HCT116 (cell line): ENCODE measurements at places on chromosomes 4 and X. TPM values are rescaled to one million over a fixed set of nuclear protein-coding genes. Genes with fewer than 3 reads are reported as not detected.

The SPATA18 gene
- 0.47 TPM for total RNA-seq

The ATP7A gene
- total RNA-seq: 6.3 TPM

The SSX2 gene
- not detected for total RNA-seq

The LINC00632 gene
- 0.15 TPM for total RNA-seq

- no peak overlapping the region for H3K4me3 ChIP-seq
- no peaks in the 10 kb centered on the region for H3K36me3 ChIP-seq
These were observed 32.7 kb downstream of the ELF2 start for GRCh38 chr4:139144161-139144859.

DNA sequence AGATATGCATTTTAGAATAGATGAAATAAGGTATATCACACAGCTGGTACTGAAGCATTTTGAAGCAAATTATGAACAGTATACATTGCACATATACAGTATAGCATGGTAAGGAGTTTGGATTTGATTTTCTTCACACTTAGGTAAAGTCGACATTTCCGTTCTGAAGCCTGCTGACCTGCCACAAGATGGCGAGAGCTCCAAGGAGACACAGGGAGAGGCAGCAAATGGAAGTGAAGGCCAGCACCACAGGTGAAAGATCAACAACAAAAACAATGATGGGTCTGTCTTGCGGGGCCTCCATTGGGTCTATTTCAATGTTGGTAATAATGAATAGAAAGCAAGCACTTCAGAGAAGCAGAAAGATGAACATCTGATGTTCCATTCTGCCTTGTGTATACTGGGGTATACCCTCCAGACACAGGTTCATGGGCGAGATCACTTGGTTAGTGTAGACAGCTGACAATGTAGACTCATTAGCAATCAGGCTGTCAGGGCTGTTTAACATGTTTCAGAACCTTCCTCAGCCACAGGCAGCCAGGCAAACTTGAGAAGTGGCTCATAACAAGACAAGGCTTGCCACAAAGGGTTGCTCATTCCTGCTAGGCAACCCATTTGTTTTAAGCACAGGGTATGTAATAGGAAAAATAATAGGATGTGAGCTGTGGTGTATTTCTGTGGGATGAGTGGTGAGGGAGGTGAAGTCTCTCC lies 21.4 kb upstream of the NOX1 start:
- no peaks in the 10 kb centered on the region for H3K4me1 ChIP-seq
- no peak overlapping the region for H3K27ac ChIP-seq
- no peaks in the 10 kb centered on the region for H3K27me3 ChIP-seq
- no peaks in the 10 kb centered on the region for H3K36me3 ChIP-seq
- DNase-seq: peak; percentile 26

DNA sequence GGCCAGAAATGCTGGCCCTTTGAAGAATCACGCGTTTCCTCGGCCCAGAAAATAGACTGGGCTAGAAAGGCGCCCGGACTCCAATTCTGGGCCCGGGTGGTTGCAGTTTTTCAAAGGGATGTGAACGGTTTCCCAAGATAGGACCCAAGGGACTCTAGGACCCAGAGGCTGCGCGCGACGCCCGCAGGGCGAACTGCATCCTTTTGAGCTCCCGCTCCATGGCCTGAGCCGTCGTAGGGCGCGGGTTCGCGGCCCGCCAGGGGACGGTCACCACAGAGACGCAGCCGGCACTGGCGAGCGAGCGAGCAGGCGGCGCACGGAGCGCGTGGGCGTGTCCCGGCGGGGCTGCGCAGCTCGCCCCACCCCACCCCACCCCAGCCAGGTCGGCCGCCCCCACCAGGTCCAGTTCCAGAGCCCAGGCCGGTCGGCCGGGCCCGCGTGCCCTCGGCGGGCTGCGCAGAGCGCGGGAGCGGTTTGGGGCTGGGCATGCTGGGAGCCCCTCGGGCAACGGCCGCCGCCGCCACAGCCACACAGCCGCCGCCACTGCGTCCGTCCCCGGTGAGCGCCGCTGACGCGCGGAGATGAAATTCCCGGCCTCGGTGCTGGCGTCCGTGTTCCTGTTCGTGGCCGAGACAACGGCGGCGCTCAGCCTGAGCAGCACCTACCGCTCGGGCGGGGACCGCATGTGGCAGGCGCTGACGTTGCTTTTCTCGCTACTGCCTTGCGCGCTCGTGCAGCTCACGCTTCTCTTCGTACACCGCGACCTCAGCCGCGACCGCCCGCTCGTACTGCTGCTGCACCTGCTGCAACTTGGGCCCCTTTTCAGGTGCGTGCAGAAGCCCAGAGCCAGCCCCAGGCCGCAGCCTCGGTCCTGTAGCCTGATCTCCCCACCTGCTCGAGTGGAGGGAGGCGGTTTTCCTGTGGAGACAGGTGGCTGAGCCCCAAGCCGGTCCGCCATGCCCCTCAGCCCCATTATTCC lies at the start of gene XK:
TSS of gene XK (plus strand) at position 411 of the 979 bp plus-strand sequence. CDS start at position 582, 171 bp downstream.
- H3K4me3 ChIP-seq: peak within 1 kb of the TSS; percentile 50
- H3K27me3 ChIP-seq: no peaks in the 10 kb centered on the region
- H3K4me1 ChIP-seq: peaks cover 24% of the 10 kb centered on the region
- DNase-seq: peak; percentile 71

GRCh38 chr4:154003378-154003777 lies 214.5 kb upstream of the SFRP2 start:
- no peaks in the 10 kb centered on the region for H3K36me3 ChIP-seq
- no peaks in the 10 kb centered on the region for H3K27me3 ChIP-seq
- no peaks in the 10 kb centered on the region for H3K4me1 ChIP-seq
- H3K4me3 ChIP-seq: no peak overlapping the region

DNA sequence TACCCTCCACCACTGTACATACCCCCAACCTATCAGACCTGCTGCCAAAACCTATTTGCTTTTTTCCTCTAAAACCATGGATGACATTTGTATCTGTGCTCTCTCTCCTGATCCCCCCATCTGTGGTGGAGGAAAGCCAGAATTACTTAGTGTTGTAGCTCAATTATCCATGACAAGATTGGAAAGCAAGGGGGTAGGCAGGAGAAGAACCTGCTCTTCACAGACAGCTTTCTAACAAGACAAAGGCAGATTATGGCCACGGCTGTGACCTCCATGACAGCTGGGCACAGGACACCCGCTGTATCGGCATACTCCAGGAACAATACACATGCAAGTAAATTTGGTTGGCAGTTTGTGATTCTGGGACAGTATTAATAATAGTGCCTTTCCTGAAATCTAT lies 186.7 kb downstream of the ENOX2 start:
- DNase-seq: no peak
- H3K4me3 ChIP-seq: no peak overlapping the region
- H3K27ac ChIP-seq: no peak overlapping the region
- no peaks in the 10 kb centered on the region for H3K4me1 ChIP-seq

DNA sequence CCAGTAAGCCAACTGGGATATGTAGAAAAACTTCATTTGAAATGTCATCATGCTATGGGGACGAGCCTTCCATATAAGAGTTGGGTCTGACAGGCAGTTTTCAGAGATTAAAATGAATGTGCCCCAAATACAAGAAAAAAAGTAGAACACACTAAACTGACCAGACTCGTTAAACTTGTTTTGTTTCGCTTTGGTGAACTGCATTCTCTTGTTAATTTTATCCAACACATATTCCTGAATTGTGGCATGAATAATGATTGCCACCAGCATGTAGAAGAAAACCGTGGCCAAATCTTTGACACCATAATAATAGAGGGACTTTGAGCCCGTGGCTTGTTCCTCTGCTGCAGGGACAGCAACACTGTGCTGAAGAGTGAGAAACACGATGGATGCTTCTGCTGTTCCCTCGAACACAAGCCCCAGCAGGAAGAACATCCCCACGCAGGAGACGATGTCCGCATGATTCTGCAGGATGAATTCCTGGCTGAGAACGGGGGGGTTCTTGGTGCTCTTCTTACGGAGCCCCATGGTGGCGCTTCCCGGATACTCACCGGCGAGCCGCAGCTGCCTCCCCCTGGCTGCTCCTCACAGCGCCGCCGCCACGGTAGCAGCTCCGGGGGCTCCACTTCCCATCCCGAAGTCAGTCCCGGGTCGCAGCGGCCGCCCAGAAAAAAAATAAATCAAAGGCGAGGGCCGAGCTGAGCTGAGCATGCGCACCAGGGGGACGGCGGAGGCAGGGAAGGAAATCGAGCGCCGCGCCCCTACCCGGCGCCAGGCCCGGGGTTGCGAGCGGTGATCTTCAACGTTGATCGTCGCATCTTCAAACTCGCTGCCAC lies at the start of gene TRAM1L1:
TSS of gene TRAM1L1 (minus strand) at position 711 of the 836 bp plus-strand sequence. CDS start at position 528, 183 bp downstream.
- no peak for DNase-seq
- H3K36me3 ChIP-seq: no peaks in the 10 kb centered on the region
- H3K4me1 ChIP-seq: no peaks in the 10 kb centered on the region
- H3K4me3 ChIP-seq: no peak within 1 kb of the TSS
- H3K27me3 ChIP-seq: no peaks in the 10 kb centered on the region
- H3K27ac ChIP-seq: no peak within 1 kb of the TSS

GRCh38 chr4:129581305-129581704 lies 485.4 kb downstream of the C4orf33 start:
- H3K36me3 ChIP-seq: no peaks in the 10 kb centered on the region
- H3K27me3 ChIP-seq: no peaks in the 10 kb centered on the region
- no peak overlapping the region for H3K4me3 ChIP-seq
- H3K27ac ChIP-seq: no peak overlapping the region

- no peak overlapping the region for H3K27ac ChIP-seq
- H3K36me3 ChIP-seq: no peaks in the 10 kb centered on the region
- no peaks in the 10 kb centered on the region for H3K4me1 ChIP-seq
- no peak overlapping the region for H3K4me3 ChIP-seq
- H3K27me3 ChIP-seq: peaks cover 40% of the 10 kb centered on the region
- DNase-seq: no peak
These were observed 15.2 kb upstream of the PACRGL start for GRCh38 chr4:20684852-20685763.
